ENCODE measurements at places on chromosomes 12 and 14.

DNA sequence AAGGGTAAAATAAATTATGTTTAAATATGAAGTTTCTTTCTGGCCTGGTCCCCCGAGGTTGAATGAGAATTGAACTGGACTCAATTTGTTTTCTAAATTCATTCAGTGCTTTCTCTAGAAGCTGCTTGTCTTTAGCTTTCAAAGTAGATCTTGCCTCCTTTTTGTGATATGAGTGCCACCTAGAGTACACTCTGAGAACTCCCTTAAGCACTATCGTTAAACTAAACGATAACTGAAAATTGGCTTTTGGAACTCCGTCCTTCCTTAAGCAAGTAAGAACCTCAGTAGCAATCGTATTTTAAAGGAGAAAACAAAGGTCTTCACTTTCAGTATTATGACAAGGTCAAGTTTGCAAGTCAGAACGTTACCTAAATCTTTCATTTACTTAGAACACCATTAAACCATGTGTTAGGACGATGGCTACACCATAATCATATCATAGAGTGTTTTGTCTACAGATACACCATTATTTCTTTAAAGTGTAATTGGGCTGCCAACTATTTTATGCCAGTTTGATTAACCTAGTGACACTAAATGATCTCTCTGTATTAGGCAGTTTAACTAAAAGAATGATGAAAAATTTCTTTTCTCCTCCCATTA lies 364.8 kb downstream of the SNAPC1 start:
- no peak for DNase-seq

DNA sequence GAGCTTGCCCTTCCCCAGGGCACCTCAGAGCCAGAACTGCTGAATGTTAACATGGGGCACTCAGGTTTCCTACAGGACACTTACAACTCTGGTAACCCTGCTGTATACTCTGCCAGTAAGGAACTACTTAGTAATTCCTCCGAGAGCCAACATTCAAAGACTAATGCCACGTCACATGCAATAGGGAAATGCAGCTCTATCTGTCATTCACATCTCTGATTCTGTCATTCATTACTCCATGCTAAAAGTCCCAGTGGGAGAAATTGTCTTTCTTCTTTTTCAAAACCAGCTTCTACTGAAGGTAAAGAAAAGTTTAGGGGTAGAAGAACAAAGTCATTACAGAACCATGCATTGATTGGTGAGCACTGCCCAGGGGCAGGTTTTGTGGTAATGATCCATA lies 189.2 kb downstream of the DAD1 start:
- DNase-seq, result no peak

DNA sequence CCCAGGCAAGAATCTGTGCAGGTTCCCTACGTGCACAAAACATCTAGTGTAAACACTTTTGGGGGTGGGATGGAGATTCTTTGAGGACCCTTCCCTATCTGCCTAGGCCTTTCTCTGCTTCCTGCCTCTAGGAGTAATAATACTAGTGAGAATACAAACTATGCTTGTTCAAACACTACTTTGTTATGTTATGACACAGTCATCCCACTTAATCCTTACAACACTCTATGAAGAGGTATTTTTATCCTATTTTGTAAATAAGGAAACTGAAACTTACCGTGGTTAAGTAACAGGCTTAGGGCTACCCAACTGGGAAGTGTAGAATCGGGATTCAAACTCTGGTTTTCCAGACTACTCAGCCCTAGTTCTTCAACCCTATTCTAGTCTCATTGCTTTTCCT lies 96.5 kb downstream of the KCNA5 start:
- DNase-seq, result no peak

DNA sequence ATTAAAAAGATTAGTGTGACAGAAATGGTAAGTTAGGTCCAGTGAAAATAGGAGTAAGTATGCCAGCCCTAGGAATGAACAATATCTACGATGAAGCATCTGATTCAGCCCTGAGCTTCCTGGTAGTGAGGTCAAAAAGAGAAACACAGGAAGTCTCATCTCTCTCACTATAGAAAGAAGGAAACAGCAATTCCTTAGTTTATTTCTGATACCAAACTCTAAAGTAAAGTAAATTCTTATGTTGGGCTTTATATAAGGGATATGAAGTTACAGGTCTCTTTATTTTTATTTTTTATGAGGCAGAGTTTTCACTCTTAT lies 76.7 kb upstream of the RFLNA start:
- no peak for DNase-seq

- DNase-seq, result no peak
Measured at GRCh38 chr14:103930051-103930604, 1.9 kb downstream of the TDRD9 start.

GRCh38 chr12:43208627-43209026 lies 343.4 kb downstream of the ADAMTS20 start:
- no peak for DNase-seq

GRCh38 chr14:23518709-23519108 lies 32.9 kb downstream of the ZFHX2 start:
- no peak for DNase-seq

DNA sequence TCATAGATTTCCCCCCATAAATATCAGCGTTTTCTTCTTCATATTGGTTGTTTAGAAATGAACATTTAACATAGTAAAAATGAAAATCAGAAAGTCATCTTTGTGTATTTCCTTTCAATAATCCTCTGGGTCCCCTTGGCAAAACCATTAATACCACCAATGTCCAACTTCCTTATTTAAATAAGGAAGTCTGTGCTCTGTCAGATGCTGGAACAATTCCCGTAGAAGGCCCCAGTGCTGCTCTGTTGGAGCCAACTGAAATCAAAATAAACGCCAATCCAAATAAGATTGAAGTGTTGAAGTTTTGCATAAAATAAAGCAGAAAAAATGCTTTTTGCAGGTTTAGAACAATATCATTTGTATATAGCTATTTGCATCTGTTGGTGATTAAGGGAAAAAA lies 93.1 kb downstream of the PPM1H start:
- no peak for DNase-seq

- DNase-seq, result no peak
Measured at GRCh38 chr12:50101663-50102062, 2.1 kb upstream of the GPD1 start.
